ENCODE measurements at places on chromosomes 7 and 10.

DNA sequence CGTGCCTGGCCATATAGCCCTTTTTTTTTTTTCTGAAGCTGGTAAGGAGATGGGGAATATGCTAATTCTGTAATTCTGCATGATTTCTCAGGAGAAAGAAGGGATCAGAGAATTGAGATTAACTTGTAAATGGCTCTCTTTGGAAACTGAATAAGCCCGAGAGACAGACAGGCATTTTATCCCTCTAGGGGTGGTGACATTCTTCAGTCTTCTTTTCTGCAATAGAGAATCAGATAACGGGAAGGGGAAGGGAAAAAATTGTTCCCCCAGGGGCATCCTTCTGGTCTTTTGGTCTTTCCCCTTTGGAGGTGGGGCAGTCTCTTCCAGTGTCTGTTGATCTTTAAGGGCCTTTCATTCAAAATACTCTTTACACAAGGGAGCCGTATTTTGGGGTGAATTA is 34.2 kb downstream of the HK1 start:
- peak; percentile 87 for DNase-seq

DNA sequence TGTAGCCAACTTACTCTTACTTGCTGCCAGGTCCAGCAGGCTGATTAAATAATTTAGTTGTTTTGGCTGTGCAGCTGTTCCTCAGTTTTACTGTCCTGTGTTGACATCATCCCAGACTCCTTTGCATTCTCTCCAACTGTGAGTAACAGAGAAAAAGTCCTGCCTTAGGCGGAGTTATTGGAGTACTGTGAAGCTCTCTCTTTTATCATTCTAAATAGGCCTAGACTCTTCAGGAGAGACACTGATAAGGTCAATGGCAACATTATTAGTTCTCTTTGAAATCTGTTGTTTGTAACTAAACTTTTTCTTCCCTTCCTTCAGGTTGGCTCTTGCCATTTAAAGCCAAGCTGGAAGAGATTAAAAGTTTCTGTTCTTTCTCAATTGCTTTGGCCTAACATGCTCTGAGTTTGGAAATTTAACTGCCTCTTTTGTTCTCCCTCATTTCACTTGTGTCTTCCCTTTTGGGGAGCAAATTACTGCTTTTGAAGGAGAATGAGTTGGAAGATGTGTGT is 215.7 kb upstream of the CSTF2T start:
- DNase-seq, result no peak

GRCh38 chr10:12825260-12825849 is 176.2 kb downstream of the CCDC3 start:
- DNase-seq, result no peak

GRCh38 chr10:122285506-122286444 is 14.7 kb downstream of the BTBD16 start:
- DNase-seq, result no peak

GRCh38 chr10:37304036-37304435 is 178.6 kb downstream of the ANKRD30A start:
- no peak for DNase-seq
